ENCODE measurements at places on chromosomes 13 and 19.
A peak's percentile ranks its signal among the peaks of the same experiment; 100 is the strongest.

DNA sequence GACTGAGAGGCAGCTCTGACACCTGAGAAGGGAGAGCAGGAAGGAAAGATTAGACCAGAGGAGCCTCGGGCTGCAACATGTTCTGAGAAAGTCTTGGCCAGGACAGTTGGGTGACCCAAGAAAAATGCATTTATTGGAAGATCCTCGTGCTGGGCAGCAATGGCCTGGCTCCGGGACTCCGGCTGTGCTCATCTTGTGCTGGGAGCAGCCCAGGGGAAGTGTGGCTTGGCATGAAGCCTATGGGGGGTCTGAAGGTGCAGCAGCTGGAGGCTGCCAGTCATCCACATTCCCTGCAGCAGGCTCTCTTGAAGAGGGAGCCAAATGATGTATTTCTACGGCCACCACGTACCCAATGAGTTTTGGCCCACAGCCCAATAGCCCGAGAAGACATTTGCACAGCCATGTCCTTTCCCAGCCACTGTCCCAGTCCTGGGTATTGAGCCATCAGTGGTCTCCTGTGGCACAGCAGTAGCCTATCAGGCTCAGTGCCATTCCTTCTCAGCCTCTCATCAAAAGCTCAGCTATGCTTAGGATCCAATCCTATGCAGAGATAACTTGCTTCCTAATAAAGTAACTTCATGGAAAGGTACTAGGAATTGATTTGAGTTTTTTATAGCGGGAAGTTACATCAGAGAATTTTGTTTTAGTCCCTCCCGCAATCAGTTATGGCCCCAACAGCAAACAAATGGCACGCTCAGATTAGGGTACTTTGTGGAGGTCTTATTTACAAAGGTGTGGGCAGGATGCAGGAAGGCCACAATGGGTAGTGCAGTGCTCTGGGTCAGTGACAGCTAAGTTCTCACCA, 76.0 kb upstream of the MEDAG start:
- DNase-seq = no peak

GRCh38 chr19:21593934-21594820, 88.8 kb downstream of the ZNF429 start:
- DNase-seq = no peak

DNA sequence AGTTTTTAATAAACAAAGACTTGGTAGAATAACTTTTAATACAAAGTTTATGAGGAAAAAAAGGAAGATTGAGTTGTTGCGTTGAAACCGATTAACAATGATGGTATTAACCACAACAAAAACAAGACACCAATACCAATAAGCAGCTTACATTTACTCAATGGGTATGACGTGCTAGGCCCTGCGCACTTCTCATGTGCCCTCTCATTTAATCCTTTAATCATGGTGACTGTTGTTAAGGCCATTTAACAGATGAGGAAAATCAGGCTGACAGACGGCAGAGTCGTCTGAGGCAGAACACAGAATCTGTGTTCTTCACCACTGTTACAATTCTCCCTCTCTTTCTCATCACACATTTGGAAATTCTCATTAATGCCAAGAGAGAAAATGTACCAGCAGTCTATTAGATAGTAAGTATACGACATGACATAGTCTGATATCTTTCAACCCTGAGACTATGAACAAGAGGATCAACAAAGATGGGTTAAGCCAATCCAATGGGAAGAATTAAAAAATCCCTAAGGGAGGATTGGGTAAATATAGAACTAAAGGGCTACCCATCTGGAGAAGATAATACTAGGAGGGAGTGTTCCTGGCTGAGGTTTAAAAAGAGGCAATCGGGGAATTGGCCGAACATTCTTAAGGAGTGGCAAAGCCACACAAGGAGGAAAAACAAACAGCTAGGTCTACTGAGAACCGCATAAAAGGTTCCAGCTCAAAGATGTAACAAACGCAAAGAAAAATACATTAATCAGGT, 54.0 kb downstream of the DOCK9 start:
- DNase-seq = no peak

DNA sequence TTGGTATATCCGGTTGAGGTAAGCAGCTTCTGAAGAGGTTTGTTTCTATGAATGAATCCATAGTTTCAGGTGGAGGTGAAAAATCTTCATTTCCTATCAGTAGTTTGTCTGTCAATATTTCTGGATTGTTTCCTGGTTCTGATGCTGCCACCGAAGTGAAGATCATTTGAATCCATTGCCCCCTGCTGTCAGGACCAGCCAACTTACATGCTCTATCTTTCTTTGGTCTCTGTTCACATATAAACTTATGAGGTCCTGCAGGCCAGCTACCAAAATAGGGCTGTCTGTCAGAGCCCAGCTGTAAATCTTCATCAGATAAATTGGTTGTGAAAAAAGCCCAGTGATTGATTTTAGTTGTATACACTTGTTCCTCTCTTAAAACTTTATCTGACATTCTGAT, 15.2 kb upstream of the N4BP2L1 start:
- no peak for DNase-seq

GRCh38 chr13:86946734-86947133, 724.4 kb upstream of the SLITRK5 start:
- no peak for DNase-seq

DNA sequence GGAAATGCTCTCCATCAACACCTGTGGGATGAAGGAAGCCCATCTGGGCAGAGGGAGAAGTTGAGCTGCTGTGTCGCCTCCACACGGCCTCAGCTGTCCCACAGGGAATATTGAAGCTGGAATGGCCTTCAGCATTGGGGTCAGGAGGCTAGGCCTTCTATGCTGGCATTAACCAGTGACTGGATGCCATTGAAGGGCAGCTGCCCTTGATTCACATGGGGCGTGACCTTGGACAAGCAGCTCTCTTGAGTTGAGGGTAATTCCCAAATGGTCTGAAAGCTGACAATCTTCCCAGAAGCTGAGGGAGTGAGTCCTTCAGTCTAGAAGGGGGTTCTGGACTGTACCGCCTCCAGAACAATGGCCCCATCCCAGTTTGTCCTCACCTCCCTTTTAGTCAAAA, 6.7 kb downstream of the BCL3 start:
- DNase-seq = no peak

DNA sequence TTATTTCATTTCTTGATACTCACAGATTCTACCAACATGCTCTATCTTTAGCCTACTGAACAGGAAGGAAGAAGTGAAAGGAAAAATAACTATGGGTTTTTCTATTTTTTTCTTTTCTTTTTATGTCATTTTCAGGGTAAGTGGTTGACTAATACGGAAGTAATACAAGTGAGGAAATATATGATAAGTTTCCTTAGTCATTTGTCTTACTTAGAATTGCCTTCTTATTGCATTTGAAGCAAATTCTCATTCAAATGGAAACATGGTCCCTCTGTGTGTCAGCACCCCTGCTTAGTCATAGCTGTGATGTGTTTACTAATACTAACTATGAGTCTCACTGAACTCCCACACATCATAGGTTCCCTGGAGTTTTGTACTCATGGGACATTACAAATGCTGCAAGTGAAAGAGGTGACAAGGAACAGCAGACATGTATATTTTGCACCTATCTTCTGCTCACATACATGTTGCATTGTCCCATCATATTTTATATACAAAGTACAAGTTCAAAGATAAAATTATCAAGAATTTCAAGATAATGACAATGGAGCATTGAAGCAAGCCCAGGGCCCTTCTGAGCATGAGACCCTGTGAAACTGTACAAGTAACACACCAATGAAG, 60.1 kb downstream of the DCT start:
- DNase-seq = peak; percentile 20

- DNase-seq = no peak
Measured at GRCh38 chr19:49469828-49470614, 4.0 kb upstream of the FLT3LG start.

DNA sequence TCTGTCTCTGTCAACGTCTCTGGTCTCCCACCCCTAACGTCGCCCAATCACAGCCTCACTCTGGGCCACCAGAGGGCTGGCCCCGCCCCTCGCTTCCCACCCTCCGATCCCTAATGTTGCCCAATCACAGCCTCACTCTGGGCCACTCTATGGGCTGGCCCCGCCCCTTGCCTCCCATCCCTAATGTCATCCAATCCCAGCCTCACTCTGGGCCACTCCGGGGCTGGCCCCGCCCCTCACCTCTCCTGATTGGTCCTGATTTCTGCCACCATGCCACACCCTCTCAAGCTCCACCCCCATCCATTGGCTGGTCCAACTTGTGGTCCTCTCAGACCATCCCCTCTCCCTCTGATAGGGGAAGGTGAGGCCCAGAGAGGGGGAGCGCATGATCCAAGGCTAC, 24.9 kb downstream of the CELF5 start:
- no peak for DNase-seq

DNA sequence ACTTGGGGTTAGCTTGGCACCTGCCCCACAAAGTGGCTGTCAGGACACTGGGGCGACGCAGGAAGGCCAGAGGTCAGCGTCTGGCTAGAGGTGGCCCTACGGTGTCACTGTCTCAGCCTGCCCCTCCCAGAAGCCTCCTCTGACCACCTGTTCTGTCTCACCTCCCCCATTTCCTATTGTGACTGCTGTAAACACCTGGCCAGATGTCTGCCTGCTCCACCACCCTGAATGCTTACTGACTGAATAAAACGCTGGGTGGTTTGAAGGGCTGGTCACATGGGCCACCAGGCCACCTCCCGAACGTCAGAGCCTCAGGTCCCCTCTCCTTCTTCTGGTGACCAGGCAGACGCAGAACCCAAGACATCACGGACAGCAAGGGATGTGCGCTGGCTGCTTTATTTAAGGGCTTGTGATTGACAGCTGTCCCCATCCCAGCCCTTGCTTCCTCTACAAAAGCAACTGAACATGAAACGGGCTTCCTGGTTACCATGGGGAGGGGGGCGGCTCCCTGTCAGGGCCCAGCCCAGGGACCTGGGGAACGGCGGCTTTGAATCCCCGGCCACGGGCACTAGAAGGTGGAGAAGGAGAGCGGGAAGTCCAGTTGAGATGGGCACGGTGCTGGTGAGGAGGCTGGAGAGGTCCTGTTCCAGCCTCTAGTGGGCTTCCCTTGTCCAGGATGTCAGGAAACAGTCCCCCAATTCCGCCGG, 6.2 kb downstream of the ELOF1 start:
- no peak for DNase-seq

- DNase-seq = no peak
Measured at GRCh38 chr13:46154136-46154801, 27.7 kb downstream of the LCP1 start.

GRCh38 chr13:94394723-94395122, 84.8 kb downstream of the DCT start:
- DNase-seq = no peak

GRCh38 chr19:45439569-45440258, 16.0 kb upstream of the ERCC1 start:
- DNase-seq = peak; percentile 78

DNA sequence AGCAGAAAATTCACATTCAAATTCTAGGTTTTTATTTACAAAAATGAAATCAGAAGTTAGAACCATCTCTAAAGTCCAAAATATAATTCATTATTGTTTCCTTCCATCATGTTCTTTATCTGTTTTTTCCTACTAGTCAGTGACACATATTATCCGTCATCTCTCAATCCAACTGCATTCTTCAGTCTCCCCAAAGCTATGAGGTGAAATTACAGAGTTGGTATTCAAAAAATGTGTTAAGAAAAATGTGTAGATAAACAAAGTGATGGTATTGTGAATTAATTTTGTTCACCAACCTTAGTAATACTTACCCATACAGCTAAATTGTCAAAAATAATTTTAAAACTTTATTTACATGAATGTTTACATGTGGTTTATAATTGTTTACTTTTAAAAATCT, 448.7 kb upstream of the MIR17HG start:
- peak; percentile 41 for DNase-seq

GRCh38 chr13:27523346-27524073, 73.1 kb upstream of the MTIF3 start:
- DNase-seq = no peak

GRCh38 chr19:47032171-47032811, 12.7 kb downstream of the NPAS1 start:
- no peak for DNase-seq

GRCh38 chr19:7534531-7535046, 928 bp upstream of the PNPLA6 start:
- DNase-seq = peak; percentile 83

DNA sequence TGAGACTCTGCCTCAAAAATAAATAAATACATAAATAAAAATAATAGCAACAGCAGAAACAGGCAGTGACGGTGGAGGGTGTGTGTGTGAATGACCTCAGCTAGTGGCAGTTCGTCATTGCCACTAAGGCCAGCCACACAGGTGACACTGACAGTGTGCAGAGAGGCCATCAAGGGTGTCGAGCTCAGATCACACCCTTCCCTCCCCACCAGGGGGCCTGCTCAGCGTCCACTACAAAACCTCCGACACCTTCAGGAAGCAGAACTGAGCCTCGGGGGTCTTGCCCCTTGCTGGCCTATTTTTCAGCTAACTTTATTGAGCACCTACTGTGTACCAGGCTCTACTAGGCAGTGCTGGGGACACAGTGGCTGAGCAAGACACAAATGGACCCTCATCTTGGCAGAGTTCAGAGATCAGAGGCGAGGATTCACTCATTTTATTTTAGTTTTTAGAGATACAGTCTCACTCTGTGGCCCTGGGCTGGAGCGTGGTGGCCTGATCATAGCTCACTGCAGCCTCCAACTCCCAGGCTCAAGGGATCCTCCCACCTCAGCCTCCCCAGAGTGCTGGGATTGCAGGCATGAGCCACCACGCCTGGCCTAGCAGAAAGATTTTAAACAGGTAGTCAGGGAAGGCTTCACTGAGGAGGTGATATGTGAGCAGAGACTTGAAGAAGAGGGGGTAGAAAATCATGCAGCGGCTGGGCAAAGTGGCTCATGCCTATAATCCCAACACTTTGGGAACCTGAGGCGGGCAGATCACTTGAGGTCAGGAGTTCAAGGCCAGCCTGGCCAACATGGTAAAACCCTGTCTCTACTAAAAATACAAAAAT, 30.3 kb upstream of the SEMA6B start:
- no peak for DNase-seq

DNA sequence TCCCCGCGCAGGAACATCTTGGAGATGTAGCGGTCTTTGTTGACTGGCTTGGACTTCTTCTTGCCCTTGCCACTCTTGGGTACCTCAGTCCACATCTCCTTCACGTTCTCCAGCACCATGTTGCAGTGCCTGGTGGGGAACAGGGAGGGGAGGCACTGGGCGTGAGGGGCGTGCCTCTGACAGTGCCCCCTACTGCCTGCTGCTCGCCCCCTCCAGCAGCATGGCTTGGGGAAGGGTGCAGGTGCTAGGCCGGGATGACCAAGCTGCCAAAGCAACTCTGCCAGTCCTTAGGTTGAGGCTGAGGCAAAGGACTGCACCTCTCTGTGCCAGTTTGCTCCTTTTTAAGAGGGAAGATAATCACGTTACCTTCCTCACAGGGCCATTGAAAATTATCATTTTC, 4.2 kb downstream of the SNRPD2 start:
- no peak for DNase-seq

GRCh38 chr19:14649020-14649419, 25.6 kb downstream of the ADGRE3 start:
- no peak for DNase-seq

Data from NCI-H226 (cell line).